CD4-positive, alpha-beta T cell treated with Interleukin-12 subunit alpha and Interleukin-12 subunit beta, for 1 hour (primary cell): ENCODE measurements at places on chromosomes 2 and 18.

GRCh38 chr2:120620025-120620793 lies 115.5 kb upstream of the GLI2 start:
- DNase-seq, result no peak

DNA sequence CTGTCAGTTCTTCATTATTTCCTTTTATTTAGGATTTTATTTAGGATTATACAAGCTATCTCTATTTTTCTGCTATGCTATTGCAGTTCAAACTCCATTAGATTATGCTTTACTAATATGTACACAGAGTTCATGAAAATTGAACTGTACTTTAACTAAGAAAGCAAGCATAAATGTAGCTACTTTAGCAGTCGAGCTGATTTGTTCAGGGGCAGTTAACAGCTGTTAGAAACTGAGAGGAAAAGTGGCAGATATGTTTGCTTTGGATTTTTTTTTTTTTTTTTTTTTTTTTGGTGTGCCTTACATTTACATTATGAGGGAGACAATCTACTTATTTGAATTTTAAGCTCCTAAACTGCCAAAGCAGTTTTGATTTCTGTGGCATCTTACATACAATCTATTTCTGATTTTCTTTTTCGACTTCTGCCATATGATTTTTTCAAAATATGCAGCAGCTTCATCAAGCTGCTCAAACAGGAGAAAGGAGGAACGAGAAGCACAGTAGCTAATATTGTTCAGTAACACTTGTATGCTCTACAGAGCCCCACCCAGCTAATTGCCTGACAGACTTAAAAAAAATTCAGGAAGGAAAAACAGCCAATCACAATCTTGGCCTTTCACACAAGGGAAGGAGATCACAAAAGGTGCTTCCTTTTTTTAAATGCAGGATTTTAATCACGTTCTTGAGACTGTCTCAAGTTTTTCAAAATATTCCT lies 233.4 kb upstream of the SIX3 start:
- peak; percentile 3 for DNase-seq

- DNase-seq, result no peak
Observed at GRCh38 chr2:233349005-233349998, 5.0 kb upstream of the DGKD start.

GRCh38 chr2:65129286-65129825 lies 550 bp downstream of the RAB1A start:
- no peak for DNase-seq

GRCh38 chr2:234910186-234910679 lies 41.6 kb upstream of the SH3BP4 start:
- DNase-seq, result no peak

- DNase-seq, result no peak
Observed at GRCh38 chr2:128472789-128473174, 154.1 kb upstream of the HS6ST1 start.
